ENCODE measurements at places on chromosomes 7 and 10.

GRCh38 chr10:17290226-17290625 lies 62.2 kb downstream of the VIM start:
- no peak for DNase-seq

DNA sequence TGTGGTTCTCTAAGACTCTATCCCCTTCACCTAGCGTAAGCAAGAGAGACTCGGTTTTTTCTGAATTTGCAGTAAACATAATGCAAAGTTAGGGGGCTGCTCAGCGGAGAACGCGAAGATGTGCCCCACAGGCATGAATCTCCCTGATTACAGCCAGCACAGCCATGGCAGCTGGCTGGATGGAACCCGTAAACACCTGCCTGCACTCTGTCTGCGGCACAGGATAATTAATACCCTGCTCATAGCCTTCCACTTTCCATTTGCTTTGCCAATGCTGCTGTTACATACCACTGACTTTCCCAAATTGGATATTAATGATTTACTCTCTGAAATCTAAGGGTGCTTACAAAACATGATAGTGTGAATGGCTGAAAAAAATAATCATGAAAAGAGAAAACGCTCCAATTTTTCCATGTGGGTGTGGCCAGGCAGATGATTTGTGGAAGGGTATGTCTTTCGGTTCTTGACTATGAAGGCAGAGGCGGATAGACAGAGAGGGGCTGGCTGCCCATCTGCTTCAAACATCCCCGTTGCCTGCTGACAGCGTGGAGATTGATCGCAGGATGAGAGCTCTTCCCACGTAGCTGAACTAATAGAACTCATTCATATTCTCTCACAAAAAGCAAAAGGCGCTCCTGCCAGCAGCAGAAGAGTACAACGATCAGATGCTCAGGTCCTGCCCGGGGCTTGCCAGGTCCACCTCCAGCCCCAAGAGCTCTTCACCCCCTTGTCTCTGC lies 193.2 kb upstream of the GHITM start:
- no peak for DNase-seq

DNA sequence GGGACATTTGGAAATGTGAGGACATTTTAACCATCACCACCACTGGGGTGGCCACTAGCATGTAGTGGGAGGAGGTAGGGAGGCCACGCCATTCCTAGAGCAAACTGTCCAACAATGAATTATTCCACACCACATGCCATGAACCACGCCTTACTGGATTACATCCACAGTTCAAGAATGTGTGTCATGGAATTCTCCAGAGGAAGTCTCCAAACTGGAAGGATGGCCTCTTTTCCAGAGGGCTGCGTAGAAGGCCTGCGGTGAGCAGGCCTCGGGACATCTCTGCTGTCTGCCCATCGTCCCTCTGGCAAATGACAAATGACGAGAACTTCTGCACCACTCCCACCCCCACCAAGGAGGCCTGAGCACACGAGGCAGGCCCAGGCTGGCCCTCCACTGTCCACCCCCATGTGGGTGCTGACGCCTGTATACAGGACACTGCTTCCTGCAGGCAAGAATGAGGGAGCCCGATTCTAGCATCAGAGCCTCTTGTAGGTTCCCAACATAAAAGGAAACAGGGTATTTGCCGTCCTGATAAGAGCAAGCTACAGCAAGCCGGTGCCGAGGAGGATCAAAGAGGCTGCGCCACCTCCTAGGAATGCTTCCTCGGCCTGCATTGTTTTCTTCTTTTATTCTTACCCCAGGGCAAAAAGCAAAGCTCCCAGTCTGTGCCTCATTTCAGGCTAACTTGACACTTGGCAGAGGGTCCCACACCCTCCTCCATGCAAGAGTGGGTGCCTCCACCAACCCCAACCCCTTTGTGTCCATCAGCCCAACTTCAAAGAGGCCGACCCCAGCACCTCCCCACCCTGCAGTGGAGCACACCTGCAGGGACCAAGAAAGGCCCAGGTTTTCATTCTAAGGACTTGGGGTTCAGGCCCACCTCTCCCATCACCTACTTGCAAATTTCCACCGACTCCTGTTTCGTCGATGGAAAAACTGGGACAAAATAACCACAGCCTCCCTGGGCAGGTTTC lies 23.9 kb downstream of the TNS3 start:
- peak; percentile 84 for DNase-seq

DNA sequence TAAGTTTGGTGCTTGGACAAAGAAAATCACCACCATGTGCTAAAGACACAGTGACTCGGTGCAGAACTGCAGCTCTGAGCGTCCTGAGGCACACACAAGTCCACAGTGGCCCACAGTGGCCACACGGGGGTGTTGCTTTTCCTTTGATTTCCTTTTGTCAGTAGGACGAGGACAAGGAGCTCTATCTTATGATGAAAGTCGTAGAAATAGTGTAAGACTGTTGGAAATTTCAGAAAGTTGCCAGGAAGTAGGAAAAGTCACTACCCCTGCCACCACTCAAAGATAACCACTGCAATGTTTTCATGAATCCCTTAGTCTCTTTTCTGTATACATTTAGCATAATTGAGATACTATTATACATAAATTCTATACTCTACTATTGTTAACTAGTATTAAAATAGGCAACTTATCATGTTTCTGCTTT lies 146.0 kb downstream of the TNS3 start:
- DNase-seq, result peak; percentile 76

- no peak for DNase-seq
Measured at GRCh38 chr7:151624246-151624928, 104.7 kb upstream of the RHEB start.

DNA sequence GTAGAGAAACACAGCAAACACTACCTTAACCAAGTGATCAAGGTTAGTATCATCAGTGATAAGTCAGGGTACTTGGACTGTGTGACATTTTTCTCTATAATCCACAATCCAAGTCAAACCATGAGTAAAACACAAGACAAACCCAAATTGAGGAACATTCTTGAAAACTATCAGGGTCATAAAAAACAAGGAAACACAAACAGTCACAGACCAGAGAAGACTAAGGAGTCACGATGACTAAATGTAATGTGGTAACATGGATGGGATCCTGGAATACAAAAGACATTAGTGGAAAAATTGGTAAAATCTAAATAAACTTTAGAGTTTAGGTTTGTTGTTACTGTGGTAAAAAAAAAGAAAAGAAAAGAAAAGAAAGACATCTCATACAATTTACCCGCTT lies 103.8 kb downstream of the ARMH3 start:
- DNase-seq, result no peak

DNA sequence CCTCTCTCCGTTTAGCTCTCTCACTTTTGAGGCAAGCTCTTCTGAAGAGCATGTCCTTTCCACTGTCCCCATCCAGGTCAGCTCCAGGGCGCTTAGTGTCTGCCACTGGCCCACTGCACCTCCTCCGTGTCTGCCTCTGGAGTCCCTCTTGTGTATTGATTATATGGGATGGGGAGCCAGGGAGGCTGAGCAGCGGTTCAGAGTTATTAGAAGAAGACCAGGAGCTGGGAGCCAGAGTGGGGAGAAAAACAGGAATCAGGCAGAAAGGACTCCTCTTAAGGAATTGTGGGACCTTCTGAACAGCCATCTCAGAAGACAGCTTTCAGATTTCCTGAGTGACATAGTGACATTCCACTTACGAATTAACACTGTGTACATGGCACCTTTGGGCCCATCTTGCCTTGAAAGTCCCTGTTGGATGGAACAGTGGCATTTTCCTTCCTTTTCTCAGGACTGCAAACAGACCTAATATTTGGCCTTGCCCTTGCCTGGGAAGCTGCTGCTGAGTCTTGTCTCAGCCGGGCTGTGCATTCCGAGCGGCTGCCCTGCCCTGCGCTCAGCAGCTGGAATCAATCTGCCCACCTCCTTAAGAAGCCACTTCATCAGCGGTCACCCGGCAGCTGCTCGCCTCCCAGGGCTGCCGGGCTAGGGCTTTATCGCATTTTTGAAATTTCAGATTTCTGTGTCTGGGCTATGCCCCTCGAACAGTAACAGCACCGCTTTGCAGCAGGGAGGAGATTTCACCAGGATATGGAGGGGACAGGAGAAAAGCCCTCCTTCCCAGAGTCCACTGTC lies 81.1 kb upstream of the PRKG1 start:
- DNase-seq, result peak; percentile 75

- no peak for DNase-seq
Measured at GRCh38 chr7:146177301-146177700, 60.7 kb downstream of the CNTNAP2 start.

DNA sequence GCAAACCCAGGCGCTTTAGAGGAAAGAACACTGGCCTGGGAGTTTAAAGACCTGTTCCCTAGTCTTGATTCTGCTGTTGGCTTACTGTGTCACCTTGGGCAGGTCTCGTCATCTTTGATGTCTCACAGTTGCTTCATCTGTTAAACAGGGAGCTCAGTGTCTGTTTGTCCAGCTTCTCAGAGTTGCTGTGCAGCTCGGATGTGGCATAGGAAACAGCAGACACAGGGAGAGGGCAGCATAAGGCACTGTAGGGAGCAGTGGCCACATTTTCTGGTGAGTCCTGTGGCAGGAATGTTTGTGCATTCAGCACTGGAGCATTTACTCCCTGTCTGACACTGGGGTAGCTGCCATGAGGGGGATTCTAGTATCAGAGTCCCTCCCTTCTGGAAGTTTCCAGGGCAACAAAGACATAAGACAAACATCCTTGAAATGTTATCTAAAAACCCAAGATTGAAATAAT lies 2.0 kb downstream of the REPIN1 start:
- peak; percentile 90 for DNase-seq

- DNase-seq, result peak; percentile 6
Measured at GRCh38 chr7:73338321-73338720, 10.4 kb downstream of the FKBP6 start.

GRCh38 chr10:71550628-71551027 lies 153.9 kb downstream of the CDH23 start:
- DNase-seq, result no peak

DNA sequence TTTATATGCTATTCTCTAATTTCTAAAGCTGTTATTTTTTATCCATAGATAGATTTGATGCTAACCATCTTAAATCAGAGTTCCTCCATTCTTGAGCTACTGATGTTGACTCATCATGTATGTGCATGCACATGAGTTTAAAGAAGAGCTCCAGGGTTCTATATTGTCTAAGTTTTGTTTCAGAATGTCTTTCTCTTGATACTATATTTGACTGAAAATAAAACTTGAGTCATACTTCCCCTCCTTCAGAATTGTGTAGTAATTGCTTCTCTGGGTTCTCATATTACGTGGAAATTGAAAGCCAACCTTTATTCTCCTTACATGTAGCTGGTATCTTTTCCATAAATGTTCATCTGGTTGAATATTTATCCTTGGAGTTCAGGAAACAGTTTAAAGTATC lies 89.4 kb downstream of the LRRTM3 start:
- DNase-seq, result peak; percentile 3

DNA sequence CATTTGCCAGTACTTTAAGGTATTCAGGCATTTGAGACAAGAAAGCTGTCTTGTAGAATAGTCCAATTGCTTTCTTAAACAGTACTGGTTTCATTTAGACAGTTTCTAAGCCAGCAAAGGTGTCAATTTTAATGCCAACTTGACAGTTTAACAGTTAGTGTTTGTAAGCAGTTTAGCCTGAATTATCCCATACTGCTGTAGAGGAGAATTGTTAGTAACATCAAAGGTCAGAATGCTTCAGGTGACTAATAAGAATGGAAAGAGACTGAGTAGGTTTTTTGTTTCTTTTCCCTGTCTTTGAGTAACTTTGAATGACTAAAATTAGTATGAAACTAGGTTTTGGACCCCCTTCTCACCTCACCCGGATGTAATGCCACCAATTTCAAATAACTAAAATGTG lies 29.5 kb upstream of the VDAC2 start:
- no peak for DNase-seq

DNA sequence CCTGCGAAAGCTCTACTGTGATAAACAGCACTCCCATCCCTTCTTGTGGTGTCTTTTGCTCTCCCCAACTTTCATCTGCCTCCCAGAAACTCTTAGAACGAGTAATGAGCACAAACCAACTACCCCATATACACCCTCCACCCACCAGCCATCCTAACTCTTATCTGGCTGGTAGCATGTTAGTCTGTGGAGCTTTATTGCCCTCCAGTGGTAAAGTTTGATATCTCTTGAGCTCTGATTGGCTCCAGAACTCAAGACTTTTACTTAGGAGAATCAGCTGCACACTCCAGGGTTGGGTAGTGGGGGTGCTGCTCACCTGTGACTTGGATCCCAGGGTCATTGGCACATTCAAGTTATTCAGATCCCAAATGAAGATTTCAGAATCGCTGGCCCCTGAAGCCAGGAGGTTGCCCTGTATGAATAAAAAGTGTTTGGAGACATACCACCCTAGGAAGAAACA lies 10.9 kb downstream of the SEC31B start:
- DNase-seq, result peak; percentile 55

DNA sequence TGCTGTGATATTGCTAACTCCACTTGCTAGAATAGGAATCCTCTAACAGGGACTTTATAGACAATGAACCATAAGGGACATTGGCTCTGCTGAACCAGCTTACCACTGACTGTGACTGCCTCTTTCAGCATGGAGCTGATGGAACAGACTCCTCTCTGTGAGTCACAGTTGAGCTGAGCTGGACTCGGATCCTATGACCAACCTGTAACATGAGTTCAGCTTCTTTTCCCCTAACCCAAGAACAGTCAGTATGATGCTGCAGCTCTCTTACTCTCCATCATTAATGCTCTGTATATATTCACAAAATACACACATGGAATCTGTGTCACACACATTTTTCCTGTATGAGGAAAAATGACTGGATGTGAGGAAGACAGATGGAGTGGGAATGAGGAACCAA lies 177.9 kb upstream of the BET1 start:
- peak; percentile 80 for DNase-seq

GRCh38 chr7:30411173-30411572 lies 67.4 kb downstream of the NOD1 start:
- no peak for DNase-seq

GRCh38 chr7:1142051-1142635 lies 17.9 kb downstream of the ZFAND2A start:
- DNase-seq, result no peak

DNA sequence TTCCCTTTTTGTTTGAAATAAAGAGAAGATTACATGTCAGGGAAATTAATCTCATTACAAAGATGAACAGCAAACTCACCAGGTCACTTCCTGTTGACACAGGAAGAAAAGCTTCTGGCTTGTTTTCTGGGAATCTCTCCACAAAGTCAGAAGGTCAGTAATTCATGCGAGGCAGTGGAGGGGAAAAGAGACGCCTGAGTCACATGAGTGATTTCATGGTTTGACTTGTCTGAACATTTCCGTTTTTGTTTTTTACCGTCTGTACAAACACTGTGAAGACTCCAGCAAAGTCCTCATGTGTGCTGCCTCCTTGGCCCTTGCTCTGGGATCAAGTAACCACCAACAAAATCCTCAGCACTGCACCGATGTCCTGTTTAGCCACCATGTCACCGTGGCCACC lies 2.5 kb upstream of the HABP2 start:
- DNase-seq, result peak; percentile 2

- DNase-seq, result no peak
Measured at GRCh38 chr7:42242381-42242780, 5.4 kb upstream of the GLI3 start.

GRCh38 chr10:3281941-3282673 lies 109.5 kb upstream of the PITRM1 start:
- DNase-seq, result peak; percentile 46

All from amniotic epithelial cell (primary cell).